ENCODE measurements at places on chromosomes 4 and X.

DNA sequence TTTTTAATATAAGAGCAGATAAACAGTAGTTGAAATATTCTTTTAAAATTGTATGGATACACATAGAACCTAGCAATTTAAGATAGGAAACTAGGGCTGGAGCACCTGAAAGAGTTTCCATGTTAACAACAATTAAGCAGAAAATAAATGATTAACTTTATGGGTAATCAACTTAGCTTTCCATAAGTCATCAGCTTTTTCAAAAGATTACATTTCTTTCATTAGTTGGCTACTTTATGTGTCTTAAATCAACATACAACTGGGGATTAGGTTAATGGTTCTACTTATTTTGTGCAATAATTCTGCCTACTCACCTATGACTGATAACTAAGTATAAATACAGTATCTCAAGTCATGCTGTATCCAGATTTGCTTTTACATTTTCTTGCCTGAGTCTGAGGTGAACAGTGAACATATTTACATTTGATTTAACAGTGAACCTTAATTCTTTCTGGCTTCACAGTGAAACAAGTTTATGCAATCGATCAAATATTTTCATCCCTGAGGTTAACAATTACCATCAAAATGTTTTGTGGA is at the start of gene ANXA10:
ANXA10 (plus strand) TSS at position 362 of the 537 bp plus-strand sequence; CDS start at position 526, 164 bp downstream.
- no peak for DNase-seq

DNA sequence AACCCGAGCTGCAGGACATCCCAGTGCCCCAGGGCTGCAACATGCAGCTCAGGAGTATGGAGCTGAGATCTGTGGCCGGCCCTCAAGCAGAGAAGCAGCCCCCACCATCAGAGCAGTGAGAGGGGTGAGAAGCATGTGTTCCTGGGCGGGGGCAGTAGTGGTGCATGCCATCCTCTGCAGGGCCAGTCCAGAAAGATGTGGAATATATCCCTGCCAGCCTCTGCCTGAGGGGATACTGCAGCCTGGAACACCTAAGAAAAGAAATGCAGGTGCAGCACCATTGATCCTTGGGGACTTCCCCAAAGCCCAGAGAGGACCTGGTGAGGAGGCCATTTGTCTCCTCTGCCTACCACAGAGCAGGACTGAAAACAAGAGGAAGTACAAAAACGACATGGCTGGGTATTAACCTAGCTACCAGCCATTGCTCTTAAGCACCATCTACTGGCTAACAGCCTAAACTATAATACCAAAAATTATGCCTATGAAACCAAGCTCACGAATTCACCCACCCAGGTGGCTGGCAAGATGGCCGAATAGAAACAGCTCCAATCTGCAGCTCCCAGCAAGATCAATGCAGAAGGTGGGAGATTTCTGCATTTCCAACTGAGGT is 158.8 kb downstream of the ADGRA3 start:
- DNase-seq: no peak

GRCh38 chr4:19134685-19135084 is 1113.1 kb upstream of the LCORL start:
- DNase-seq: no peak

DNA sequence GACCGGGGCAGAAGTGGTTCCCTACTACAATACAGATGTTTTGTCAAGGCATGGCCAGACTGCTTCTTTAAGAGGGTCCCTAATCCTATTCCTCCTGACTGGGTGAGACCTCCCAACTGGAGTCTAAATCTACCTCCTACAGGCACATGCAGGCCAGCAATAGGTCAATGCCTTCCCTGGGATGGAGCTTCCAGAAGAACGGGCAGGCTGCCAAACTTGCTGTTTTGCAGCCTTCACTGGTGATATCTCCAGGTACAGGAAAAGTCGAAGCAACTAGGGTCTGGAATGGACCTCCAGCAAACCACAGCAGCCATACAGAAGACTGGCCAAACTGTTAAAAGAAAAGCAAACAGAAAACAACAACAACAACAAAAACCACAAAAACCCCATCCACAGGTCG is 678.4 kb upstream of the DIAPH2 start:
- no peak for DNase-seq

DNA sequence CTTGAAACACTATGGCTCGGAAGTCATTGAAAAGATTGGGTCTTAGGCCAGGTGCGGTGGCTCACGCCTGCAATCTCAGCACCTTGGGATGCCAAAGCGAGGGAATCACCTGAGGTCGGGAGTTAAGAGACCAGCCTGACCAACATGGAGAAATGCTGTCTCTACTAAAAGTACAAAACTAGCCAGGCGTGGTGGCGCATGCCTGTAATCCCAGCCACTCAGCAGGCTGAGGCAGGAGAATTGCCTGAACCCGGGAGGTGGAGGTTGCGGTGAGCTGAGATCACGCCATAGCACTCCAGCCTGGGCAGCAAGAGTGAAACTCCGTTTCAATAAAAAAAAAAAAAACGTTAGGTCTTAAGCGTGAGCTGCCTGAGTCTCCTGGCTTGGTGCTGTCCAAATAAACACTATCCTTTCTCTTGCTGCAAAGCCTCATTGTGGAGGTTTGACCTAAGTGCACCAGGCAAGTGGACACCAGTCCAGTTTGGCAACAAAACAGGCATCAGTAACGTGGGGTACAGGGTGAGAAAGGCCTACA is 185.9 kb downstream of the DHRSX start:
- DNase-seq: no peak

- DNase-seq: no peak
Observed at GRCh38 chr4:29900336-29900735, 819.8 kb upstream of the PCDH7 start.

DNA sequence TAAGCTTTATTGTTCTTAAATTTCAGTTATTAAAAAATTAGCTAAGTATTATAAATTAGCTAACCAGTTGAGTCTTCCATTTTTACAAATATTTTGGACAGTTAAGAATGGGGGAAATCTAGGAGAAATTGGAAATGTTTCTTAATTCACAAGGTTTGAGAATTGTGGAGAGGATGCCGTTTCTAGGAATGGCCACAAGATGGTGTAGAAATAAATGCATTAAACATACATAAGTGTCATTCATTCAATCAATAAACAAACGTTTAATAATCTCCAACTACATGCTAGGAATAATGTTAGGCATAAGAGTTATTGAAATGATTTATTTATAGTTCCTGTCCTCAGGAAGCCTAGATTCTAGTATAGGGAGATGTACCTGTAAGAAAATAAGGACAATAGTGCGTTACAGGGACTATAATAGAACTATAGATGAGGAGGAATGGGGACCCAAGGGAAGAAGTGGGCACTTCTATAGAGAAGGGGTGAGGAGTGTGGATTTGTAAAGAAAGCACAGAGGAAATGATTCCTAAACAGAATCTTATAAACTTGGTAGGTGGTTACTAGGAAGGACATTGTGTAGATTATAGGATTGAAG is 195.7 kb upstream of the ANK2 start:
- no peak for DNase-seq

DNA sequence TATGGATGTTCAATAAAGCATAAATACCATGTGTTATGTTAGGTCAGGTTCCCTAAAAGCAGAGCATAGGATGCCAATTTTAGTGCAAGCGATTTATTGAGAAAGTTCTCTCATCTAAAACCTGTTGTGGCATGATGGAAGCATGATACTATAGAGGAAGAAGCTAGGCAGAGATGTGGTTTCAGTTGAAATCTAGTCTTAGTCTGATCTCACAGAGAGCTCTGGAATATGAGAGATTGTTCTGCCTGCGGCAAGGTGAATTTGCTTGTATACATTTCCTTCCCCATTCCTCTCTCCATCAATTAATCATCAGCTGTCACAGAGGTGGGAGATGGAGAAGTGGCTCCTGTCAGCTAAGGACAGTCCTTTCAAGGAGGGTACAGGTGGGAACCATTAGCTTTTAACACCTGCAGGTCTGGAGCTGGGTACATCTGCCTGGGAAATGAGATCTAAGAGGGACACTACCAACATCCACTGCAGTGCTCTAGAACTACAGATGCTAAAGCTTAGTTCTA is 252.4 kb downstream of the CFAP299 start:
- DNase-seq: no peak

- peak; percentile 13 for DNase-seq
Observed at GRCh38 chr4:73853246-73853704, at the start of gene PF4V1. TSS of gene PF4V1 (plus strand) at chr4:73853296. CDS start at chr4:73853363, 67 bp downstream.

DNA sequence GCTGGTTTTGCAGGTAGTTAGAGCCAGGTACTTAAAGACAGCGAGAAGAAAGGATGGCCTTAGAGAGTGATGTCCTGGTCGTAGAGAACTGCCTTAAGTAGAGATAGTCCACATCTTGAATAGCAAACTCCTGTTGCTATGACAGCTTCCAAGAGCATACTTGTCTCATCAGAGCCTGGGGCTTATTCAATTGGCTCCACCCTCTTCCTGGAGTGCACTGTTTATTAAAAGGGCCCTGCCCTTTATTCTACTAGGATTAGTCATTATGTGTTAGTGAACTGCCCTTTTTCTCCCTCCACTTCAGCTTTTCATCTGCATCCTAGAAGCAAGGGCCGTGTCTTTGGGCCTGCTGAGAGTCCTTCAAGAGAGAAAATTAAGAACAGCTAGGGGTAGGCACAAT is 94.5 kb upstream of the EOLA2 start:
- no peak for DNase-seq

- DNase-seq: no peak
Observed at GRCh38 chr4:134636338-134637051, 434.9 kb upstream of the PABPC4L start.

- DNase-seq: no peak
Observed at GRCh38 chrX:20224814-20225487, 41.8 kb downstream of the RPS6KA3 start.

DNA sequence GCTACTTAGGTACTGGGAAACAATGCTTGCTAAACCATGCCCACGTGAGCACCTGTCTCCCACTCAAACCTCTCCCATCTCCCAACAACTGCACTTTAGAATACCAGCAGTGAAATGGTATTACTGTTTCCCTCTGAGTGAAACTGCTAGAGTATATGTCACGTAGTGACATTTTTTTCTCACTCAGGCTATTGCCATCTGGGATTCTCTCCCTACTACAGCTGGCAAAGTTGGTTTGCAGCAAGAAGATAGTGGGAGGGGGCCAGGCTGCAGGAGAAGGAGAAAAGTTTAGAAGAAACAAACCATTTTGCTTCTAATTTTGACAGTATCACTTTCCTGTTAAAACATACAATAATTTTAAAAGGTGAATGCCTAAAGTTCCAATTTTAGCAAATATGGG is 358.3 kb downstream of the MAPK10 start:
- no peak for DNase-seq

- no peak for DNase-seq
Observed at GRCh38 chr4:53919535-53919934, 144.9 kb downstream of the CHIC2 start.

DNA sequence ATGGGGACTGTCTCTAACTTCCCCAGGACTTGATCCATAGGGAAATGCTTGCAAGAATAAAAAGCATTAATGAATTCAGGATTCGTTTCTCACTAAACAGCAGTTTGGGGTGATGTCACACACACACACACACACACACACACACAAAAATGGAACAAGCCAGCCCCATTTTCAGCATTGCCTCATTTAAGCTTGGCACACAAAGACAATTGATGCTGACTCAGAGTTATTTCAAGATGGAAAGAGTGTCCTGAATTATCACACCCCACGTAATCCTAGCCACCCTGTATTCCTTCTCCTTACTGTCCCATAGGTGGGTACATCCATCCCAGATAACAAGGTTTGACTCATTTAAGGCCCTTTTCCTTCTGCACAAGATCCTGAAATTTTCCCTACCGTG is 345.1 kb upstream of the HS3ST1 start:
- DNase-seq: no peak

DNA sequence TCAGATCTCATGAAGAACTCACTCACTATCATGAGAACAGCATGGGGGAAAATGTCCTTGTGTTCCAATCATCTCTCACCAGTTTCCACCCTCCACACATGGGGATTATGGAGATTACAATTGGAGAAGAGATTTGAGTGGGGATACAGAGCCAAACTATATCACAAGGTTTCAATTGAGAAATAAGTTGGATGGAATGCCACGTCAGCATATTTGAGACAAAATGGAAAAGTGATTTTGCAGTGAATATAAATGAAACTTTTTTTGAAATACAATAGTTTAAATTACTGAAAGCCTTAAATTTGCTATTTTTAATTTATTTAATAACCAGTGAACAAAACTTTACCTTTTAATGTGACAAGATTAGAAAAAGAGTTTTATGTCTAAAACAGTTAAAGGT is 494.1 kb downstream of the PRR32 start:
- no peak for DNase-seq

GRCh38 chrX:14948691-14949090 is 75.5 kb downstream of the MOSPD2 start:
- no peak for DNase-seq

GRCh38 chrX:37993837-37994619 is 12.3 kb upstream of the SYTL5 start:
- DNase-seq: no peak

DNA sequence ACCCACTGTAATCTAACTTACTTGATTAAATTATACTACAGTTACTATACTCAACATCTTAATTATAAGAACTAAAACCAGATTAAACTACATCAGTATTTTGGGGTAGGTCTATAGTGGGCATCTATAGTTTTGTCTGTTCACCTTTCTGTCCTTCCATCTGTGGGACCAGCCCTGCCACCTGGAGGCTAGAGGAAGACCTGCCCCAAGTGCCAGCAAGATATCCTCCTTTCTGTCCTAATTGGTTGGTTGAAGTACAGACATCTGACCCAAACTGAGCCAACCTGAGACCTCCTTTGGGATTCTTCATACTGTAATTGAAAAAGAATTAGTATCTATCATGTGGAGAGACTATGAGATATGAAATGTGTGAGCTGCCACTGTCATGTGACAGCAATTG is 172.2 kb upstream of the TLL1 start:
- DNase-seq: no peak

DNA sequence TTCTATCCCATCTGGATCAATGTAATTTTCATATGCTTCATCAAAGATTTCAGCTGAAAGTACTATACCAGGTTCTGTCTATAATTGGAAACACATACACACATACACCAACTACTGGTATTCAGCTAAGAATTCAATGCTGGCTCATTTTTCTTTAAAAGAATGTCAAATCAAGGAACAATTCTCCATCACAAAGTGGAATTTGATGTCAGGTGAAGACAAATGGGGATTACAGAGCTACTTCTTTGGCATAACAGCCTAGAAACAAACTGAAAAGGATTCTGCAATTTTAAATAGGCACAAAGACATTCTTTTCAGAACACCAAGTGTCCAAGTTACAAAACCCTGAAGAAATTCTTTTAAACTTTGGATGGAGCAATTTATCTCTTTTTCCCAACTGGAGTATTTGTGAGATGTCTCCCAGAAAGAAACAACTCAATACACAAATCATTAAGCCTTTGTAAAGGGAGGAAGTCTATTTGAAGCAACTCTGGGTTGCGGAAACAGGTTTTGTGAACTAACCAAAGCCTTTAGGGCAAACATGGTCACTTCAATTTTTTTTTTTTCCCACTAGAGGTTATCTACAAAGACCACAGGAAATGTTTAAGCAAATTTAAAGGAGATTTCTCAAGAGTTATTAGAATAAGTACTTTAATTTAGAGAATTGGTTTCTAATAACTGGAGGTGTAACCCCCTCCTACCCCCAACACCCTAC is 1.9 kb upstream of the FAM9C start:
- no peak for DNase-seq

All from SHP77 (cell line).